Activated CD8-positive, alpha-beta memory T cell treated with anti-CD3 and anti-CD28 coated beads for 24 hours (primary cell): ENCODE measurements at places on chromosomes 12 and 14.

GRCh38 chr14:22164616-22165015 lies 424.4 kb downstream of the DAD1 start:
- DNase-seq = no peak

- DNase-seq = no peak
These were observed 7.5 kb downstream of the PSMA6 start for GRCh38 chr14:35299708-35300107.

DNA sequence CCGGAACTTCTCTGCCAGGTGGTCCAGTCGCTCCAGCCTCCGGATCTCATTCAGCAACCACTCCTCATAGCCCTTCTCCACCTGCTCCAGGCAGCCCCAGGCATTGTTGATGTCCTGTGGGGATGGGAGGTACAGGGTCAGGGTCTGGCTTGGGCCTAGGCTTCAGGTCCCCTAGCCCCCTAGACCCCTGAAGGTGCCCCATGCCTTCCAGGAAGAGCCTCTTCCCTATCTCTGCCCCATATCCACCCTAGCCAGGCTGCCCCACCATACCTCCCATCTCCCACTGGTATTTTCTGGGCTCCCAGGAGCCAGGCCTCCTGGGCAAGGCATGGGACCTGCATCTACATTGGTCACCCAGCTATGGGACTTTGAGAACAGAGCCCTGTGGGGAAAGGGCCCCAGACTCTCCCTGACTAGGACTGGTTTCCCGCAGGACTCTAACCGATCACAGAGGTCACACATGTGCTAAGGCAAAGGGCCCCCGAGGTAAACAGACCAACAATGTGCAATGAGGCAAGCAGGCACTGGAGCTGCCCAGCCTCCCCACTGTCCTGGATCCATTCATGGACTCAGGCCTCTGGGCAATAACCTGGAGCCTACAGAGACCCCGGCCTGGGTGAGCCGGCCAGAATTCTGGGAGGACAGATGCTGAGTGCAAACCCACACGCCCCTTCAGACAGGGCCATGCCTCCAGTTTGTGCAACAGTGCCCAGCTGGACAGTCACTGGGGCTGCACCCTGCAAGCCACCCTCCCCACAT lies 88.8 kb downstream of the ACTN1 start:
- no peak for DNase-seq

- DNase-seq = no peak
These were observed 22.3 kb downstream of the SEL1L start for GRCh38 chr14:81511111-81511904.

GRCh38 chr12:23099604-23100003 lies 474.6 kb downstream of the ETNK1 start:
- no peak for DNase-seq

DNA sequence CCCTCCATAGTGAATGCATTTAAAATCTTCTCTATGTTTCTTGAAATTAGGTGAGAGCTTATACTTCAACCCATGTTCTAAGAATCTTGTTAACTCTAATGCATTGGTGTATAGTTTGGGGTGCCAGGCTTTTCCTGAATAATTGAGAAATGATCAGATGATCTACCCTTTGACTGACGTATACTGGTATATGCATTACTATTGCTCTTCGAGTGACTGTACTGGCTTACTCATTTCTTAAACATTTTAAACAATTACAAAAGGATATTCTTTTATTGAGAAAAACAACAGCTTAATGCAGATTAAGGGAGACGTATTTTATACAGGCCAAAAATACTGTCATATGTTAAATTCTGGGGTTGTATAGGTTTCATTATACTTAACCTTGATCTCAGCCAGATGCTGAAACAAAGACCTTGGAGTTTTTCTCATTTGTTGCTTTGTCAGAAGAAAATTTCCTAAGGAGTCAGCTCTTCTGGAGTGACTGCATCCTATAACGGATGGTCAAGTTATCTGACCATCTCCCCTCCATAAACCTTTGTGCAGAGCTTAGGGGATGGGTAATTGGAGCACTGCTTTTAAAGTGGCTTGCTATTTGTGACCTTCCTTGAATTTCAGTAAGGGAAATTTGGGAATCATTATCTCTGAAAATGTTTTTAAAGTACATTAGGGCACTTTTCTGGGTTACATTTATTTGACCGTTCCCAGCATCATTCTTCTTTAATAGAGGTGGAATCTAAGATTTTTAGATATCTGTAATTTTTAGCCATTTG lies 507.6 kb downstream of the PCNX1 start:
- no peak for DNase-seq

DNA sequence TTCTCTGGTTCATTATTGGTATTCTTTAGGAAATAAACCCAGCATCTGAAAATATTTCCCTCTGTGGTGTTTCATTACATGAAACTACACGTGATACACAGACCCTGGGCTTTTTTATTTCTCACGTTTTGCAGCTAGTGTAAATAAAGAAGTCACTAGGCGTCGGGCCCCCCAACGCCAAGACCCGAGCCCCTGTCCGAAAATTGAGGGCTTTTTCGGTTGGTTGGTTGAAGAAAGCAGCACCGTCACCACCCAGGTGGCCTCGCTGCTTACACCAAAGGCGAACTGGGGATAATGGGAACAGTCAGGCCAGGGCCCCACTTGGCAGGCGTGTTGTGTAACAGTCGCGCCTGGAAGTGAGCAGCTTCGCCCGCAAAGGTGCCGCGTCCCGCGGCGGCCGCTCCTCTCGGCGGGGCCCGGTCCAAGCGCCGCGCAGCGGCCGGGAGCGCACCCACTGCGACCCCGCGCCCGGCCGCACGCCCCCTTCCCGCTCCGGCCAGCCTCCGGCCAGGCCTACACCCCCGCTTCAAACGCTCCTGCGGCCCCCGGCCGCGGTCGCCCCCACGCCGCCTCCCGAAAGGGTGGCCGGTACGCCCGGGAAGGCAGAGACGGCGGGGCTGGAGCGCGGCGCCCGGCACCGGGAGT lies 1.2 kb downstream of the DUSP16 start:
- peak; percentile 85 for DNase-seq

GRCh38 chr12:108685469-108686260 lies 45.7 kb downstream of the CORO1C start:
- DNase-seq = no peak

- no peak for DNase-seq
These were observed 121.2 kb upstream of the PLEKHG7 start for GRCh38 chr12:92581604-92582003.

- no peak for DNase-seq
These were observed 86.2 kb upstream of the SSTR1 start for GRCh38 chr14:38121320-38122020.

- DNase-seq = no peak
These were observed 142.5 kb downstream of the TMX1 start for GRCh38 chr14:51382506-51382905.

DNA sequence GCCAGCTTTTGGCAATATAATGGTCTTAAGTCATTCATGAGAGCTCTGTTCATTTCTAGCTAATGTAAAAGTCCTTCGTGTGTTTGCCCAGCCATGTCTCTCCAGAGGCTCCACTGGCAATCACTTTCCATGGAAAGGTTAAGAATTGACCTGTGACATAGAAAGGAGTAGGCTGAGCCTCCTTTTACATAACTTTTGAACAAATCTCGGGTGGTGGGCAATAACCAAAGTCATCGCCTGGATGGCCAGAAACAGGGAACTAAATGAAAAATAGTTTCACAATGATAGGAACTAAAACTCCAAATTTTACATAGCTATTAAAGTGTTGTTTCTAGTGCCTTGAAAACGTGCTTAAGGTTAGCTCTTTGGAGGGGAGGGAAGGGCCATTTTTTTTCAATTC lies 6.5 kb downstream of the BHLHE41 start:
- DNase-seq = no peak

DNA sequence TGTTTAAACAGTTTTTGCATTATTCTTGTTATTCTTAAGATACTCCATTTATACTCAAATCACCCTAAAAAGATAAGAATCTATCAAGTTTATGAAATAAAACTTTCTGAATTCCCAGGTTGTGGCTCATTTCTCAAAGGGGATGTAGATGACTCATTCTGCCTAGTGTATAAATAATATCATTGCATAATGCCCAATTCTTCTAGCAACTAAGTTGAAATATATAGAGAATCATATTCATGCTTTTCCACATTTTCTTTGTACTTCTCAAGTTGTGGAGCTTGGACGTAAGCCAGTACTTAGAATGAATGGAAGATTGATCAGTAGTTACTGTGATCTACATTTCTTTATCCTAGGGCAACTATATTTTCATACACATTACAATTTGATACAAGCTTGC lies 201.1 kb downstream of the PPFIA2 start:
- no peak for DNase-seq

DNA sequence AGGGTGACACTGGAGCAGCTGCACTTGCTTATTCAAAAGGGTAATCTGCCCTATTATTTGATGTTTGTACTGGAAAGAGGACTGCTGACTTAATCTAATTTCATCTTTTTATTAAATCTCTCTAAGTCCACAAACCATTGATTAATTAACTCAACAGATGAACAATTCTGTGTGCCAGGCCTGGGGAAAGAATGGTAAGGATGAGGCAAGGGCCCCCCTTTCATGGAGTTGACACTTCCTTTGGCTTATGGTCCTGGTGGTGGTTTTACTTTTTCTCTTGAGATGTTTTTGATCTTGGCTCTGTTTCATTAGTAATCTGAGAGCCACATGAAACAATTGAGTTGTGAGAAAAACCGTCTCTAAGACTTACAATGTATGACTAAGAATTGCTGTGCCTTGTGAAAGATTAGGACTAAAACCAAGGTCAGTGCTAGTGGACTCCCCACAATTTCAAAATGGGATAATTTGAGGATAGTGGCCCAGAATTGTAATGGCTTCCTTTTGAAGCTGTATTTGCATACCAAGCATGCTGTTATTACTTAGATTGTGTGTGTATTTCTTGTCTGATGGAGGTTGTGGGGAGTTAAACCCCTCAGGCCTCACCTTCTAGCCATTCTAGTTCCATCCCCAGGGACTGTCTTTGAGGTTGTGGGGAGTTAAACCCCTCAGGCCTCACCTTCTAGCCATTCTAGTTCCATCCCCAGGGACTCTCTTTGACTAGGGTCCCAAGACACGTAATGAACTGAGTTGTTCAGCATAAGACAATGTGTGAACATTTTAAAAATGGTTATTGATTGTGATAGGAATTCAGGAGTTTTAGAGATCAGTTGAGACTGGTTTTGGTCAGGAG lies 52.5 kb upstream of the EVL start:
- DNase-seq = no peak

DNA sequence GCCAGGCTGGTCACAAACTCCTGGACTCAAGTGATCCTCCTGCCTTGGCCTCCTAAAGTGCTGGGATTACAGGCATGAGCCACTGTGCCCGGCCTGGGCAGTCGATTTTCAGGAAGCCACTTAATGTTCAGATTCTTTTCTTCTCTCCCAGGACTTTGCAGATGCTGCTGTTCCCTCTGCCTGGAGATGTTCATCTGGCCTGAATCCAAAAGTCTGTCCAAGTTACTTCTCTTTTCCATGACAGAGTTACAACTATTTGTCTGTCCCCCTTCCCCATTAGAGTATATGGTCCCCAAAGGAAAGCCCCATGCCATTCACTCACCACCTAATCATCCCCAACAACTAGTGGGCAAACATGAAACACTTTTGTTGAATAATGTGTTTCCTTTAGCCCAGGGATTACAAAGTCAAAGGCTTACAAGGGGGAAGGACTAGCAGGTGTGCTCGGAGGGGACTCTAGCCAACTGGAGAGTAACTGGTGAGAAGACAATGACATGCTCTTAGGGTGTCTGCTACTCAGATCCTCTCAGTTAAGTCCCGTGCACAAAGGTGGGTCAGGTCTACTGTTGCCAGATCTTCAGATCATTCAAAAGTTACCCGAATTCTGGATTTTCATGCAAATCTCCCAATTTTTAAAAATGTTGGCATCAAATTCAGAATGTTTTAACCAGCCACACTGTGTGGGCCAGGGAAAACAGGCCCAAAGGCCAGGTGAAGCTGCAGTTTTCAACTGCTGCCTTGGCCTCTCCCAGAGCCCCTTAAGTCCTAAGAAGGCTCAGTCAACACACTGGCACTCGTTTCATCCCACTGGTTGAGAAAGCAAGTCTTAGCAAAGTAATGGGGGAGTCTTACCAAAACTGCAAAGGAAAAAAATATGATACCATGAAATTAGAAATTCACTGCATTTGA lies 29.6 kb downstream of the NUDT4 start:
- DNase-seq = no peak

GRCh38 chr12:26496170-26496569 lies 300.8 kb downstream of the SSPN start:
- DNase-seq = no peak

GRCh38 chr12:122999196-122999946 lies 18.9 kb downstream of the ARL6IP4 start:
- no peak for DNase-seq

DNA sequence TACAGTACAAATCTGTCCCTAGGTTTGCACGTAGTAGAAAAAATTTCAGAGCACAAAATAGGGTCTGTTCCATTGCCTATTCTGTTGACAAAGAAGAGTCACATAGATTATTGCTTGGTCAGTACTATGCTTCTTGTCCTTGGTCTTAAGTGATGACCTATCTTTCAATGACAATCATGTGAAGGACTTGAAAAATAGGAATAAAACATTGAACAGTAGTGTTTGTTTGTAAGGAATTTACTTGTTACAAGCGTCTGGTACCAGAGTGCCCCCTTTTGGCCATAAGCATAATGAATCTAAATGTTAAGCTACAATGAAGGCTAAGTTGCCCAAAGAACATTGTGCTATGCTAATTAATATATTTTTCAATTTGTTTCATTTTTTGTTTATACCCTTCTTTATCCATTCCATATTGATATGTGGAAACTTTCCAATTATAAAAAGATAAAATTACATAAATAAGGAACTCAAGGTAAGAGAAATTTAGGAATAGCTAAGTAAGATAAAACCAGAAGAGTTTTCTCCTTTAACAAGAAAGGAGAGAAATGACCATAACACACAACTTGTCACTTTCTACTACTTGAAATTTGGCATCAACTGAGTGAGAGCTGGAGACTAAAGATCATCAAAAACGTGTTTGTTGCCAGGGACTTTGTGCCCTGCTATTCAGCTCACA lies 204.7 kb downstream of the EPS8 start:
- no peak for DNase-seq

DNA sequence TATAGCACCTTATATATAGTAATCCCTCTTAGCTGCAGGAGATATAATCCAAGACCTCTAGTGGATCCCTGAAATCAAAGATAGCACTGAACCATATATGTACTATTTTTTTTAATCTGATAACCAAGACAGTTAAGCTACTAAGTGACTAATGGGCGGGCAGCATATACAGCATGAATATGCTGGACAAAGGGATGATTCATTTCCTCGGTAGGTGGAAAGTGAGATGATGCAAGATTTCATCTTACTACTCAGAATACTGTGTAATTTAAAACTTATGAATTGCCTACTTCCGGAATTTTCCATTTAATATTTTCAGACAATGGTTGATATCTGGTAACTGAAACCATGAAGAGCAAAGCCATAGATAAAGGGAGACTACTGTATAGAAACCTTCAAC lies 36.2 kb downstream of the PRMT8 start:
- no peak for DNase-seq

- DNase-seq = no peak
These were observed 16.8 kb upstream of the OR6S1 start for GRCh38 chr14:20658246-20658645.

DNA sequence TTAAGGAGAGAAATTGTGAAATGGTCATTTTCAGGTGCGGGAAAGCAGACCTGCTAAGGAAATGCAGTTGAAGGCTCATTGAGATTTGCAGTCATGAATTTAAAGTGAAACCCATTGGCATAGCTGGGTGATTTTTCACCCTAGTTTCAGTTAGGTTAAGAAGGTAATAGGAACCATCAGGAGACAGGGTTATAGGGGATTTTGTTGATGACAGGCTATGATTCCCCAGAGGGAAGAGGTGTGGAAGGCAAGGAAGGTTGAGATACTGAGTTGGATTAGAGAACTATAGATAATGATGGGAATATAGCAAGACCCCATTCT lies 22.7 kb upstream of the BMAL2 start:
- DNase-seq = no peak
